Mesenchymal stem cell (in vitro differentiated cells and primary cell): ENCODE measurements at places on chromosomes 7 and 10.

DNA sequence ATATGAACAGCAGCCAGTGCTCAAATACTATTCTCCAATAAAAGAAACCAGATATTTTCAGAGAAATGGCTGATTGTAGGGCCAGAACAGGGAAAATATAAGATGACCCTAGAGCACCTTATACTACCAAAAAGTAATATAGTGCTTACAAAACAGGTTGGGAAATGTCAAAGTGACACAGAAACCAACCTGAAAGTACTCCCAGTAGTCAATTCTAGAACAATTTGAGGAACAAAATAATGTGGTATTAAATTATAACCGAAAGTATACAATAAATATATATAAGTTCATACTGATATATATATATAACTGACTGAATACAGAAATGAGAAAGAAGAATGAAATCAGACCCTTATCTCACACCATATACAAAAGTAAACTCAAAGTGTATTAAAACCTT, 657.2 kb upstream of the PHF14 start:
- no peak for DNase-seq

- DNase-seq = no peak
Measured at GRCh38 chr10:70293169-70293843, 9.5 kb upstream of the NPFFR1 start.

- peak; percentile 88 for DNase-seq
Measured at GRCh38 chr10:60426425-60426824, 36.8 kb upstream of the ANK3 start.

GRCh38 chr10:33542752-33543505, 208.5 kb upstream of the NRP1 start:
- peak; percentile 18 for DNase-seq

DNA sequence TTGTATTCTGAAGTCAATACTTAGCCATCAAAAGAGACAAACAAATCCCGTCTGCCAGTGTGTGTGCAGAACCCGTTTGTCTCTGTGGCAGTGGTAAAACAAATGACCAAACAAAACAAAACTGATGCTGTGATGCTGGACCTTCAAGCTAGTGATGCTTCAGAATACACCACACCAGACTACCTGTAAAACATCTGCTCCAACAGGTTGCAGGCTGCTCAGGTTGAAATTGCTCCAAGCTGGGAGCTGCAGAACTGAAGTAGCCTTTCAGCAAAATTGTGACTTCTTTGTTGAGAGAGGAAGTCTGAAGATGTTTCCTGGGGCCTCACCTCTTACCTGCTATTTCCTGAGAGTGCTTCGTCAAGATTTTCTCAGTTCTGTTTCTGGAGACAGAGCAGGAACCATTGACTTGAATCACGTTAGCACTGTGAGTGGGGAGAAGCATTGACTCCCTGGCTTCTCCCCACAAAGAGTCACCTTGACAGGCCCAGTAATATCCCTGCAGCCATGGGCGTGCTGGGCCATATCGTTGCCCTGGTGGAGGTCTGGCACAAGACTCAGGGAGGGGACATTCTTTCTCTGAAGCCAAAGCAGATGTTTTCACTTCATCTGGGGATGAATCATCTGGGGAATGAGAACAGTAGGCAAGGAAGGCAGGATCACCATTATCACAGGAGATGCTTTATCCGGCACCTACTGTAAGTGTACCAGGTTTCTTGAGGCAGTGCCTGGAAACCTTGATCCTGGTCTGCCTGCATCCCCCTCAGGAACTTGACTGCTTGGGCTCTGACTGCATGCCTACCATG, 80.2 kb downstream of the RBM20 start:
- DNase-seq = no peak

- no peak for DNase-seq
Measured at GRCh38 chr10:62723375-62723774, 81.1 kb upstream of the ADO start.

GRCh38 chr7:103989200-103989784, at the start of gene RELN:
TSS of gene RELN (minus strand) at chr7:103989658. CDS start at chr7:103989356, 302 bp downstream.
- peak; percentile 19 for DNase-seq

DNA sequence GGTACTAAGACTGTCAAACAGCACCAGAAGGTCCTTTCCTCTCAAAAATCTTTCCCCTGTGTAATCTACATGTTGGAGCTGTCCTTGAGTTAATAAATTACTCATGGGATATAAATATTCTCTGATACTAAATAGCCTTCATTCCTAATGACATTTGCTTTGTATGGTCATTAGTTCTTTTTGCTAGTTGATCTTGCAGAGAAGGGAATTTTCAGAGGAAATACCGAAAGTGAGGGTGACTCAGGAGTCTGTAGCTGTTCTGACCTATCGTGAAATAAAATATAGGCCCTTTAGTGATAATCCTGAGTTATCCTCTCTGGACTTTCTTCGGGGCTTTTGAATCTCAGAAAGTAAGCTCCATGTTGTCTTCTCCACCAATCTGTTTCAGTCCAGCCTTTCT, 19.4 kb upstream of the CLDN12 start:
- DNase-seq = peak; percentile 43

DNA sequence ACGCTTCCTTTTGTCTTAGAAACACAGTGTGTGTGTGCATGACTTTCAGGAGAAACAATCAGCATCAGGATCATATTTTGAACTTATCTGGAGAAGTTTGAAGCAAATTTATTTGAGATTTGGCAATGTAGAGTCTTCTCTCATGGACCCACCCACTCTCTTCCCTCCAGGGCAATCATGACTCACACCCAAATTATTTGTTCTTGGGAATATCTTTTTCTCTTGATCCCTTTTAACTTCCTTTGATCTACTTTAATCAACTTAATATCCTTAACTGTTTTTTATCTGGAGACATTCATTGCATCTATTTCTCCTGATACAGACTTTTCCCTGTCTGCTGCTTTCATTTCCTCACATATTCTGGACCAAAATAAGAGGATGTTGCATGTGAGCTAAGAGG, 1174.3 kb downstream of the GATA3 start:
- DNase-seq = no peak

GRCh38 chr10:48612236-48612943, 7.5 kb upstream of the ARHGAP22 start:
- DNase-seq = no peak
